NCI-H526 treated with DMSO at 0.1 percent for 48 hours (cell line): ENCODE measurements at places on chromosomes 7 and 10.
A peak's percentile ranks its signal among the peaks of the same experiment; 100 is the strongest.

DNA sequence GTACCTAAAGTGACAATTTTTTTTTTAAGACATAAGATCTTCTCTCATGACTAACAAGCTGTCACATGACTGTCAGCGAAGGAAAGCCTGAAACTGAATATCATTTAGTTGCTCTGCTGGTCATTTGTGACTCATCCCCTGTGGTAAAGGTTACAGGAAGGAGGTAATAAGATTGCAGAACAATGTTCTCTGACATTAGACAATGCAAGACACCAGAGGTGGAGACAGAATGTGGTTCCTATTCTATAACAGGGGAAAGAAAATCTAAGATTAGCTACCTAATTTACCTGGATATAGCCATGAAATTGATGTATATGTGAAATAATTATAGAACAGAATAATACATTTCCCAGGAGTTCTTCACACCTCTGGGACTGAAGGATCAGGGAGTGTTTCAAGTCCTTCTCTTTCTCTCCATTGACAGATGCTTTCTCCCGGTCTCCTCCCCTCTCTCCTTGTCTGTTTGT lies 47.7 kb downstream of the LRGUK start:
- no peak for DNase-seq

DNA sequence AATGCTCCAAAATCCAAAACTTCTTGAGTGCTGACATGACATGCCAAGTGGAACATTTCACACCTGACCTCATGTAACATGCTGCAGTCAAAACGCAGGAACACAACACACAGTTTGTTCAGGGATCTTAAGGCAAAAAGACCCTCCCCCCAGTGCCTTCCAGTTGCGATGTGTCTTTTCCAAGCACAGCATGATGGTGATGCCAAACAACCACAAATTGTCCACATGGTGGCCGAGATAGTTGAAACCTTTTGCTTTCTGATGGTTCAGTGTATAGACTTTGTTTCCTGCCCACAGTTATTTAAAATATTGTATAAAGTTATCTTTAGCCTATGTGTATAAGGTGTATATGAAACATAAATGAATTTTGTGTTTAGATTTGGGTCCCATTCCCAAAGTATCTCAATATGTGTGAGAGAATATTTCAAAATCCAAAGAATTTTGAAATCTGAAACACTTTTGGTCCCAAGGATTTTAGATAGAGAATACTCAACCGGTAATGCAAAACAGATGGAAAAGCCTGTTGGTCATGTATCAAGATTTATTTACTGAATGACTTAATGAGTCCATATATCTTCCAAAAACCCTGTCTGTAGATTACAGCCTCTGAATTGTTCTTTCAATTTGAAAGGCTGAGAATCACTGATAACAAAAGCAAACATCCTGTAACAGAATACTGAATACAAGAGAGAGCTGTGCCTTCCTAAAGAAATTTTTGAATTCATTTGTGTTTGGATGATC lies 93.4 kb upstream of the OIT3 start:
- peak; percentile 0 for DNase-seq

GRCh38 chr10:113491967-113492565 lies 60.8 kb upstream of the HABP2 start:
- DNase-seq, result no peak

GRCh38 chr10:92593619-92594588 lies 974 bp downstream of the KIF11 start:
- no peak for DNase-seq

GRCh38 chr10:74156919-74157289 lies 5.9 kb downstream of the ADK start:
- DNase-seq, result no peak

DNA sequence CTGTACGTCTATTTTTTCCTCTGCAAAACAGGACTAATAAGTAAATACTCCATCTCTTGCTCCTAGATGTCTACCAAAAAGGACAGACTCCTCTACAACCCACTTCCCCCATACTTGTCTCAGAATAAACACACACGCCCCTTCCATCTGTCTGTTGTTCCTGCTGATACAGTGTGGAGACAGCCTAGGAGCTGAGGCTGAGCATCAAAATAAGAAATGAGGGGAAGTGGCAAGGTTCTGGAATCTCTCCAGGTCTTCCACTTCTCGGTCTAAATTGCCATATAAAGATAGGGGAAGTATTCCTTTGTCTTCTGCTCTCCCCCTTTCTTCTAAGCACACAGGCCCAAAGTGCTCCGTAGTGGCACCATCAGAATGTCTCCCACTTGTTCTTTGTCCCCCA lies 30.8 kb upstream of the VSIR start:
- DNase-seq, result no peak

GRCh38 chr10:11157292-11158076 lies 139.8 kb downstream of the CELF2 start:
- DNase-seq, result no peak

GRCh38 chr10:124098575-124098974 lies 5.2 kb upstream of the CHST15 start:
- no peak for DNase-seq
